ENCODE measurements at places on chromosomes 12 and 14.

GRCh38 chr12:88993651-88994050 is 358.6 kb downstream of the DUSP6 start:
- ATAC-seq: no peak

GRCh38 chr12:31519511-31519910 is 71.4 kb downstream of the DENND5B start:
- ATAC-seq: no peak

- ATAC-seq: peak; percentile 73
These were observed 132.7 kb upstream of the DYRK2 start for GRCh38 chr12:67515679-67516340.

DNA sequence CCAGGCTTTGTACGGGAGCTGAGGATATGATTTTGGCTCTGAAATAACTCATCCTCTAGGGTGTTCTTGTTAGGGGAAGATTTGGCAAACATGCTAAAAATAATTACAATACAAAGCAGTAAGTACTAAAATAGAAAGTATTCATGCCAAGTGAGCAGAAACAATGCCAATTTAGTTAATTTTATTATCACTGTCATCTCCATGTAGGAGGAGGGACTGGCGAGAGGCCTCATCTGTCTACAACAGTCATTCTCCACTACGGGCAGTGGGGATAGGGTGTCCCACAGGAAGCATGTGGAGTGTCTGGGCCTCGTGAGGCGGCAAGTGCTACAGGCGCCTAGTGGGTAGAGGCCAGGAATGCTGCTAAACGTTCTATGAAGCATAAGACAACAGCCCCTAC is 3.3 kb downstream of the ISM2 start:
- no peak for ATAC-seq

DNA sequence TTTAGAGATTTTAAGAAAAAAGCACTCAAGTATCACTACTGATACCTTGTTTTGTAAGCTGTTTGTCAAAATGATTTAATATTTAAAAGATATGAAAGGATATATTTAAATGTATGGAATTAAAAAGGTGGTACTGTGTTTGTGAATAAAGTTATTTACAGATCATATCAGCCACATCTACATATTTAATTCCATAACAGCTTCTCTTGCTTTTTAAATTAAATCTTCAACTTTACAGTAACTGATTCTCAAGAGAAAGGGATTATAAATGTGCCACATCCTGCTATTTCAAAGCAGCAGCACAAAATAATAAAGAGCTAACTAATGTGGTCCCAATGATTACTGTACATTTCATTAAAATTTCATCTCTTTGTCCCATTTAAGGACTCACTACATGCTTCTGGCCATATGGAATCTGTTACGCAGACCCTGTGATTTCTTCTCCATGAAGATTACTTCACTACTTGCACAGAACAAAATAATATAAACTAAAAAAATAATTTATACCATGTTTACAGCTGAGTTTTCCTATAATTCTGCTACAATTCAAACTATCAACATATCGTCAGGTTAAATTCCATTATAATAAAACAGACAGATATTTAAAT is 117.8 kb downstream of the MED13L start:
- ATAC-seq: no peak

DNA sequence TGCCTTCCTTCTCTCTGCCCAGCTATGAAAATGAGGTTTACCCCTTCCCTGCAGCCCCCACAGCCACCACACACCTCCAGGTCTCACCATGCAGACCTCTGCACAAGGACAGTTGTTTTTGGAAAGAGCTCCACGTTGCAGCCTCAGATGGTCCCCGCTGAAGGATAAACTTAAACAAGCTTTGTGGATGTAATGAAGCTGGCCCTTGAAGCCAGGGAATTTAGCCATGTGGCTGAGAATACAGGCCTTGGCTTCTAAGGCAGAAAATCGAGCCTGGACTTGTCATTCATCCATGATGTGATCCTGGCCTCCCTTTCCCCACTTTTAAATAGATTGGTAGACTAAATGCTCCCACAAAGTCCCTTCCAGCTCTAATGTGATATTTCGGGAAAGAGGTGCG is 79.4 kb downstream of the TBX3 start:
- no peak for ATAC-seq

DNA sequence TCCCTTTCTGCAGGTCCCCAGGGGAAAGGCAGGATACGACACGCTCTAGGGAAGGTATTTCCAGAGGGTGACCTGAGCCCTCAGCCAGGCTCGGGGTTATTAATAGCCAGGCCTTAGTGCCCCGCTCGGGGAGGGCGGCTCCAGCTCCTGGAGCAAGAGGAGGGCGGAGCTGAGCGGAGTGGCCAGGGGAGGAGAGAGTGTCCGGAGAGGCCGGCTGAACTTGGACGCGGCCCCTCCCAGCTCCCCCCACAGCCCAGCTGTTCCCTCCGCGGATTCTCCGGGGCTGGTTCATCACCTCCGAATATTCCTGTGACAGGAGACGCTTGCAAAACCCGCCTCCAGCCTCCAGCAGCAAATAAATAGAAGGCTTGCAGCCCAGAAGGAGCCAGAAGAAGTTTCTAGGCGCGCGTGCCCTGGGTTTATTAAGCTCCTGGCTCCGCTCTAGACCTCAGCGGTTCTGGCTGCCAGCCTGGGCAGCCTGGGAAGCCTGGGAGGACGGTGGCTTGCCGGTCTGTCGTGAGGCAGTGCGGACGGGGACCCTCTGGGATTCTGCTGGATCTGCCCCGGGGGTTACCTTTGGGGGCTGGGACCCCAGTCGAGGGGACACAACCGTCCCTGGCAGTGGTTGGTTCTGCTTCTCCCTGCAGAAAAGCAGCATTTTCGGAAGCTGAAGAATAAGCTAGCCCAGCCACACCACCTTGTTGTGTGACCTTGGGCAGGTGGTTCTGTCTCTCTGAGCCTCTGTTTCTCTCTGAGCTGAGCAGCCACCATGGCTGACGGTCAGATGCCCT is at the start of gene HSPB8:
TSS of gene HSPB8 (plus strand) at position 388 of the 791 bp plus-strand sequence. CDS start at position 770, 382 bp downstream.
- ATAC-seq: no peak

DNA sequence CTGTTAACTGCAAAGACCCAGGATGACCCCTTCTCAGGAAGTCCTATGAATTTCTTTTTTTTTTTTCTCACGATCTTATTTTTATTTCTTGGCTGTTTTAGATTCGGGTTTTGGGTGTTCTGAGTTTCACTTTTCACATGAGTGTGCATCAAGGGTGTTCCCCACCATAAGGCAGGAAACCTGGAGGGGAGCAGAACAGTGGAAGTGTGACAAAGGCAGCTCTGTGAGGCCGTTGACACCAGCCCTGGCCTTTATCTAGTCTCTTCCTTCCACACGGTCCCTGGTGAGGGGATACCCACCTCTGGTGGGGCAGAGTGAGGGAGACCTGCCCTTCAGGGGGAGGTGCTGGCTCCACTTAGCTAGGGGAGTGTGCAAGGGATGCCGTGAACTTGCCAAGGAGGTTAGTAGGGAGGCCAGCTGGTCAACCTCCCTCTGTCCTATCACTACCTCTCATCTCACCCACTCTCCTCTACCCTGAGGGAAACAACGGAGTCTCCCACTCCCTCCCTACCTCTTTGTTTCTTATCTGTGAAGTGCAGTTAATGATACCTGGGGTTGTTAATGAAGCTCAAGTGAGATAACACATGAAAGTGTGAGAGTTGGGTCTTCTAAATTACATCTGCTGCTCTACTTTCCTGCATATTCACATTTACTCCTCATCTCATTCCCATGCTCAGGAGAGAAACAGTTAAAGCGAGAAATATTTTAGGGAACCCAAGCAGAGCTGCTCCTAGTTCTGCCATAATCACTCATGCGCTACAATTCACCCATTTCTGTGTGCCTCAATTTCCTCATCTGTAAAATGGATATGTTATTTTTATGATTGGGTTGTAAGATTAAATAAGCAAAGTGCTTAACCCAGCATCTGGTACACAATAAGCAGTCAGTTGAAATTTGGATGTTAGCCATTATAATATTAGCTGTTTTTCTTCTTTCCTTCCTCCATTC is 4.4 kb upstream of the GALNT6 start:
- peak; percentile 59 for ATAC-seq

GRCh38 chr12:84641940-84642545 is 270.6 kb downstream of the SLC6A15 start:
- no peak for ATAC-seq

GRCh38 chr12:67789266-67789665 is 140.7 kb downstream of the DYRK2 start:
- no peak for ATAC-seq

DNA sequence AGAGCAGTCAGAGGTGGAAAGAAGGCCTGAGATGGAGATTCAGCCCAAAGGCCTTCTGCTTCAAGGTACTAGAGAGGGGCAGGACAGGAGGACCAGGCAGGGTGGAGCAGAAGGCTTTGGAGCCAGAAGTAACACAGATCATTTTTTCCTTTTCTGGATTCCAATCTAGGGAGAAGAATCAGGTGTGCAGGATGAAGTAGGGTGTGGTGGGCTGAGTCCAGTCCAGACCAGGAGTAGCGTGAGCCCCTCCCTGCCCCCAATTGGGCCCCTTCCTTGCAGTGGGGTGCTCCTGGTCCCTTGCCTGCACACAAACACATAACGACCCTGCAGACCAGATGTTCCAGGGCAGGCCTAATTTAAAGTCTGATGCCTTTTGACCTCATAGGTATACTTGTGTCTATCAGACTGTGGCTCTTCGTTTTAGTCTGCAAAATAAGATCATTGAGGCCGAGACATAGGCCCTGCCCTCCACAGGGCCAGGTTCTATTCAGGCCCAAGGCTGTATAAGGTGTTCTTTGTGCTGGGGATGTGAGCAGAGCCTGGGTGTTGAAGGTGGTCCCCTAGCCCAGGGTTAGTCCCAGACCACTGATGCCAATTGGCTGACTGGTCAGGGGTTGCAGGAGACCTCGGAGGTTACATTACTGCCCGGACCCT is 1.0 kb upstream of the NYNRIN start:
- ATAC-seq: no peak

- ATAC-seq: no peak
These were observed 30.4 kb downstream of the FAM222A start for GRCh38 chr12:109744026-109744425.

Data from activated T-helper 17 cell treated with anti-CD3 and anti-CD28 coated beads, Interleukin-2, amount 50 U/mL, for 72 hours (primary cell).